Stimulated activated CD8-positive, alpha-beta memory T cell treated with anti-CD3 and anti-CD28 coated beads, Interleukin-7, amount 100 ng/mL, for 1 hour (primary cell): ENCODE measurements at places on chromosomes 7 and 10.

DNA sequence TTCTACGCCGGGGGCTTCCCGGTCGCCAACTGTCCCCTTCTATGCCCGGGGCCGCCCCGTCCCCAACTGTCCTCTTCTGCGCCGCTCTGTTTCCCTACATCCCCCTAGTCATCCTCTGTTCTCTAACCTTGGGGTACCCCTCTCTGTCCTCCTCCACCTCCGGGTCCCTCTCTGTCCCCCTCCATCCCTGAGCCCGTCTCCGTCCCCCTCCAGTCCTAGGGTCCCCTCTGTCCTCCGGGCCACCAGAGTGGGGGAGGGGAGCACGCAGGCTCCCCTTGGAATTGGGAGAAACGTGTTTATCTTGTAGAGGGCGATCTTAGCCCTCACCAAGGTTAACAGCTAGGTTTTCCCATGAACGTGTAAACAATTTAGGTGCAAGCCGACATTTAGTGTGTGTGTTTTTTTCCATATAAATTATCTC is 852 bp upstream of the KLF6 start:
- DNase-seq, result no peak

DNA sequence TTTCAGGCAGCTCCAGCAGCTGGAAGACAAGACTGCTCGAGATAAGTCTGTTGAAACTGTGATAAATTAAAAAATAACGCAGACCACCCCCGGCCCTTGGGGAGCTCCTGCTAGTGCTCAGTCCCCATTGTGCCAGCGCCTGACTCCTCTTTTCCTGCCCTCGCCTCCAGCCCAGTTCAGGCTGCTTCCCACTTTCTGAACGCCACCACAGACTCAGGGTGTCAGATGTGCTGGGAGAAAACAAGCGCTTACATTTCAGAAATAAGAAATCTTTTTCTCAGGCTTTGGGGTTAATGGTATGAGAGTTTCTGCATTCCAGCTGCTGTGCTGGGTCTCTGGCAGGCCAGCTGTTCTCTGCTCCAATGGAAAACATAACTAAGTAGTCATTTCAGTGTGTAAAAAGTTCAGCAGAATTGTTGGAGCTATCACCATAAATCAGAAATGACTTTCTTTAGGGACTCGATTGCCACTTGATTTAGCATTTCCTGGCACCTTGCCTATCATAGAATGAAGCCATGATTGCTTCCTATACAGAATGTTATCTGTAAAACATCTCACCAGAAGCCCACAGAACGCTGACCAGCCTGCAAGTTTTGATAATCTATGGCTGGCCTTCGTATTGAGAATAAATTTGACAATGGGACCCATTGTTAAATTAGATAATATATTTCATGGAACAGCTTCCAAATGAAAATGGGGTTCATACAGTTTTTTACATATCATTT is 257.0 kb upstream of the ZNF32 start:
- no peak for DNase-seq

DNA sequence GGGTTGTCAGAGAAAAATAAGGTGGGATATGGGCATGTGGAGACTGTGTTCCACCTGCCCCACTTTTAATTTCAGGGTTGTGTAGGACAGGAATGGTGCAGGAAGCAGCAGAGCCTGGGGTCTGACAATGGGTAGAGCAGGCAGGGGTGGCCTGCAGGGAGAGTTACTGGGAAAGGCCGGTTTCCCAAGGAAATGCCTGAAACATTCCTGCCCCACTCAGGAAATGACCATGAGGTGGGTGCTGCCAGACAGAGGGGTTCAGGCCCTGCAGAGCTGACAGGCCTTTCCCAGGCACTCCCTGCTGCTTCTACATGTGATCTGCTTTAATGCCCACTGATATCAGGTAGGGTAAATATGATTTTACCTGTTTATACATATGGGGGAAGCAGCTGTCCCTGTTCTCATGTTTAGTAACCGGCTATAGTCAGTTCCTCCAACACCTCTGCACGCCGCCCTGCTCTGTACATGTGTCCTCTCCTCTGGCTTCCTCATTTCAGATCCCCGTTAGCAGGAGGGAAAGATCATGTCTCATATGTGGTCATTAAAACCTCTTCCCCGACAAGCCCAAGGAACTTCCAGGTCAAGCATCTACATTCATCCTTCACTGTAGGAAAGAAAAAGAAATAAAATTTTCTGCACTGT is 118.6 kb upstream of the PRSS58 start:
- no peak for DNase-seq

DNA sequence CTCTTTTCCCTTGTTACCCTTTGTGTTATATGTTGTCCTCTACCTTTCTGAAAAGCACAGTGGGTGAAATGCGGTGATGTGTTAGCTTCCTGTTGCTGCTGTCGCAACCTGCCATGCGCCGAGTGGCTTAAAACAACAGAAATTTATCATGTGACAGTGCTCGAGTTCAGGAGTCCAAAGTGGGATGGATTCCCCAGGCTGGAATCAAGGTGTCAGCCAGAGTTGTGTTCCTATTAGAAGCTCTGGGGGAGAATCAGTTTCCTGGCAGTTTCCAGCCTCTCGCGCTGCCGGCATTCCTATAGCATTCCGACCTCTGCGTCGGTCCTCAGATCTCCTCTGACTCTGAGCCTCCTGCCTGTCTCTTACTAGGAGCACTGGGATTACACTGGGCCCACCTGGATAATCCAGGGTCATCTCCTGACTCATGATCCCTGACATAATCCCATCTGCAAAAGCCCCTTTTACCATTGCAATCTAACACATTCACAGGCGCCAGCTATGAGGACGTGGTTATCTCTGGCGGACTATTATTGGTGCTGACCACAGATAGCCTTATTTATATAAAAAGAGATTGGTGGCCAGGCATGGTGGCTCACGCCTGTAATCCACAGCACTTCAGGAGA is 207.5 kb downstream of the CUX1 start:
- no peak for DNase-seq

GRCh38 chr7:93923296-93923695 is 1.8 kb downstream of the GNG11 start:
- no peak for DNase-seq

- no peak for DNase-seq
Measured at GRCh38 chr10:45265996-45266395, 49.4 kb downstream of the OR13A1 start.

GRCh38 chr7:105010504-105011130 is 3.4 kb upstream of the KMT2E start:
- no peak for DNase-seq

- no peak for DNase-seq
Measured at GRCh38 chr7:17150018-17150417, 148.4 kb upstream of the AHR start.

DNA sequence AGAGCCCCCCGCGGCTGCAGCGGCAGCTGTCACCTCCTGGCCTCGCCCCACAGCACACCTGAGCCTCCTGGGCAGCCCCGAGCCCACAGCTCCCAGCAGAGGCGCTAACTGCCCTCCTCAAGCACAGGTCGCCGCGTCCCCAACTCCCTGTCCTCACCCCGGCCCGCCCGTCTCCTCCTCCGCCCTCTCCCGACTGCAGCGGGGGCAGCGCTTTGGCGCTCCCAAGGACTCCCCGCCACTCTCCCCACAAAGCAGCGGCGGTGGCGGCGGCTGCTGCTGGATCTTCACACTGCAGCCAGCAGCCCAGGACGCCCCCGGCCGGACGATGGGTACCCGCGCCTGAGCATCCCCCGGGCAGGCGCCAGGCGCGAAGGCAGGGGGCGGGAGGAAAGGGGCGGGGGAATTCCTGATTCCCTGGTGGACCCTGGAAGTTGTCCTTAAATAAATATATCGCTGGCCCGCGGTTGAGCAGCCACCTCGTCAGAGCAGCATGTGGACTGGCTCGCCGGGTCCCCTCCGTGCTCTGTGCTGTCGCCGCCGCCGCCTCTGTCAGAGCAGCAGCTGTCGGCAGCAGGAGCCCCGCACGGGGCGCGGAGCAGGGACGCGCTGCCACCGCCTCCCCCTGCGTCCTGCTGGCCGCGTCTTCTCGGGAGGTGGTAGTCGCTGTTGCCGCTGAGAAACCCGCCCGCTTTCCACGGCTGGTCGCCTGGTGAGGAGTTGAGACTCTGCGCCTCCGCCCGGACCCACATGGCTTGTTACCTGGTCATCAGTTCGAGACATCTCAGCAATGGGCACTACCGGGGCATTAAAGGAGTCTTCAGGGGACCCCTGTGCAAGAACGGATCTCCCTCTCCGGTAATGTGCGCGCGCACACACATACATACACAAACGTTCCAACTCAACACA is at the start of gene ZNF804B:
TSS of gene ZNF804B (plus strand) at position 471 of the 906 bp plus-strand sequence. CDS start at position 748, 277 bp downstream.
- no peak for DNase-seq

DNA sequence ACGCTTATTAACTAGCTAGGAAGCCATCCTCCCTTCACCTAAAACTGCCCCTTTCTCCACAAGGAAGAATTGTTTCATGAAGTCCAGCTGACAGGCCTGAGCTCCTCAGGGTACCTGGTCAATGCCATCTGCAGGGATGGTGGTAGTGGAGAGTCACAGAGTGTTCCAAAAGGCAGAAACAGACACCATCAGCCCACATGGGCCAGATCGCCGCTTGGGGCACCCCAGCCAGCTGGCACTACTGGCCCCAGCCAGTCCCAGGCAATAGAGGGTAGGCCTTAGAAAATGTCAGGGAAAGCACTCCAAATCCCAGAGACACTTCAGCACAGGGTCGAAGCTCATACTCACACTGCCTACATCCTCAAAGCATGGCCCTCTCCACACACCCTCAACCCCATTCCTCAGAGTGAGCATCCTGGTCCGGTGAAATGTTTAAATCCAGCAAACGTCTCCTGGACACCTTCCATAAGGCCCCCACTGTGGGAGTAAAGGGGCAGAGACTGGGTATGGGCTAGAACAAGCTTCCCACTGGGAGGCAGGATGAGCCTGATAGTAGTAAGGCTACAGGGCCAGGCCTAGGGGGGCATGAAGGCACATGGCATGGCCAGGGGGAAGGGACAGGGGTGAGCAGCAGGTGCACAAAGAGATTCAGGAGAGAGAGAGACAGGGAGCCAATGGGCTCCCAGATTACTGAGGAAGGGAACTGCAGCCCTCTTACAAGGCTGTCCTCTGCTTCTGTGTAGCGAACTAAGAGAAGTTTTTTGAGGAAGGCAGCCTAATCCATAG is 1.9 kb downstream of the LRRC20 start:
- DNase-seq, result no peak

GRCh38 chr10:76071653-76072365 is 640.4 kb downstream of the LRMDA start:
- no peak for DNase-seq

GRCh38 chr10:131870411-131870810 is 30.4 kb upstream of the PPP2R2D start:
- DNase-seq, result no peak

DNA sequence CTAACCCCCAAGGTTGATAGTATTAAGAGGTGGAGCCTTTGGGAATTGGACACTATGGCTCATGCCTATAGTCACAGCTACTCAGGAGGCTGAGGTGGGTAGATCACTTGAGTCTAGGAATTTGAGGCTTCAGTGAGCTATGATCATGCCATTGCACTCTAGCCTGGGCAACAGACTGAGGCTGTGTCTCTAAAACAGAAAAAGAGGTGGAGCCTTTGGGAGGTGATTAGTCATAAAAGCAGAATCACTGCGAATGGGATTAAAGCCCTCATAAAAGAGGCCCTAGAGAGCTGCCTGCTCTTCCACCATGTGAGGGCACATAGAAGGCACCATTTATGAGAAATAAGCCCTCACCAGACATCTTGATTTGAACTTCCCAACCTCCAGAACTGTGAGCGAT is 81.9 kb downstream of the SKAP2 start:
- DNase-seq, result no peak
